ENCODE measurements at places on chromosomes 12 and 14. TPM values are rescaled to one million over a fixed set of nuclear protein-coding genes. Genes with fewer than 3 reads are reported as not detected.

DNA sequence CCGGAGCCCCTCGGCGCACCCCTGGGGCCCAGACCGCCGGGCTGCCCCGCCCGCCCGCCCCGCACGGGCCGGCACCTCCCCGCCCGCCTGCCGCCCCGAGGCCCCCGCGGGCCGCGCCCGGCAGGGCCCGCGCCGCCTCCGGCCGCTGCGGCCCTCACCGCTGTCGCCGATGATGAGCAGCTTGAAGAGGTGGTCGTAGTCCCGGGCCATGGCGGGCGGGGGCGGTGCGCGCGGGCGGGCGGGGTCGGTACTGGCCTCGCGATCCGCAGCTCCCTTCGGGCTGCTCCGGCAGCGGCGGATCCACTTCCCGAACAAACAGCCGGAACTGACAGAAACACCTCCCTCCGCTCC lies at the start of gene RAB35:
RAB35 (minus strand) TSS at position 313 of the 351 bp plus-strand sequence; CDS start at position 210, 103 bp downstream.
- H3K4me1 ChIP-seq, result peaks cover 5% of the 10 kb centered on the region
- H3K27me3 ChIP-seq, result no peaks in the 10 kb centered on the region
- H3K27ac ChIP-seq, result peak within 1 kb of the TSS; percentile 98
- H3K4me3 ChIP-seq, result peak within 1 kb of the TSS; percentile 80
- no peaks in the 10 kb centered on the region for H3K36me3 ChIP-seq

NOXRED1 gene
- 0.76 TPM for total RNA-seq

TFCP2 gene
- total RNA-seq, result 30.7 TPM

TSPAN9 gene
- 106 TPM for total RNA-seq

DNA sequence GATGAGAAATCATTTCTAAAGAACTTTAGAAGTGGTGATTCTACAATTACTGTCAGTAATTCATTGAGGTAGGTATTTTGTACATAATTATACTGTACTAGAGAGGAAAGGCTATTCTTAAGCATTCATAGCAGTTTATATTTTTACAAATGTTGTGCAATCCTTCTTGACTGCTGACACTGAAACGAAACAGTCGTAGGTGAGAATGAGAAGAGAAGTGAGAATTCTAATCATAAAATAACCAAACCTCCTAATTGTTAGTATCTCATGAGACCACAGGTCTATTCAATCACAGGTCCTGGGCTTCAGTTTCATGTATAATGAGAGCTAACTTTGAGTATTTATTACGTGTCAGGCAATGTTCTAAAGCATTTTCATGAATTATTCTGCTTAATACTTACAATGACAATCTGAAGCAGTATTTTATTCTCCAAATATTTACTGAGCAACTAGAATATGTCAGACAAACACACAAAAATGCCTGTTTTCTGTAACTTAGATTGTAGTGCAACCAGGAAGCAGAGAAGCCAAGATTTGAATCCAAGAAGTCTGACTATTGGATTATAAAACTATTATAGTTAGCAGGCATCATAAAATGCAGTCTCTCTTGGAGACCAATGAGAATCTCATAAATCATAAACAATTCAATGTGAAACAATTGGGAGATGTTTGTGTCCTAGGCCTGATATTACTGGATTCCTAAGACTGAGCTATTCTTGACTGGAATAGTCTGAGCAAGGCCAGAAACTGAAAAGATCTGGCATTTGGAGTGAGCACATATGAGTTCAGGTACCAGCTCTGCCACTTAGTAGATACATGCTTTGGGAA lies 24.3 kb downstream of the RERG start:
- no peak for DNase-seq
- peak overlapping the region; percentile 83 for H3K27ac ChIP-seq
- no peaks in the 10 kb centered on the region for H3K4me1 ChIP-seq
- no peaks in the 10 kb centered on the region for H3K27me3 ChIP-seq
- no peak overlapping the region for H3K4me3 ChIP-seq

DNA sequence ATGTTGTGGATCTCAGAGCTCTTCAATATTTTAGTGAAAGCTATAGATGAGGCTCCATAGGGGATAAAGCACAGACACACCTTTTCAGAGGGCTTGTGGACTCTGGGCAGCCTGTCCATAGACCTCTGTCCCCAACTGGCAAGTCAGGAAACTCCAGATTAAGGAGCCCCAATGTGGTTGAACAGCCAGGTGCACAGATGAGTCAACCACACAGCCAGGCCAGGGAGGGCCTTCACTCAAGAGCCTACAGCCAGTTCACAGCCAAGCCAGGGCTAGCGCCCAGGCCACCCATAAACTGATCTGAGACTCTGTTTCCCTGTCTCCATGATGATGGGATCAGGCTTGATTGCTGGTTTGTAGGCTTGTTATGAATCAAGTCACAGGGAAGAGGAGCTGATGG lies 1.0 kb upstream of the BDKRB2 start:
- DNase-seq, result no peak
- peak overlapping the region; percentile 79 for H3K27ac ChIP-seq
- H3K27me3 ChIP-seq, result no peaks in the 10 kb centered on the region
- no peaks in the 10 kb centered on the region for H3K4me1 ChIP-seq
- H3K4me3 ChIP-seq, result no peak overlapping the region

BMP4 gene
- total RNA-seq, result 12.0 TPM

Measured in uterus (tissue), 4 donors.